ENCODE measurements at places on chromosomes 1 and 21.

- DNase-seq = no peak
Observed at GRCh38 chr1:49307457-49307856, 530.8 kb upstream of the BEND5 start.

- no peak for DNase-seq
Observed at GRCh38 chr1:78797108-78797781, 147.6 kb downstream of the IFI44 start.

DNA sequence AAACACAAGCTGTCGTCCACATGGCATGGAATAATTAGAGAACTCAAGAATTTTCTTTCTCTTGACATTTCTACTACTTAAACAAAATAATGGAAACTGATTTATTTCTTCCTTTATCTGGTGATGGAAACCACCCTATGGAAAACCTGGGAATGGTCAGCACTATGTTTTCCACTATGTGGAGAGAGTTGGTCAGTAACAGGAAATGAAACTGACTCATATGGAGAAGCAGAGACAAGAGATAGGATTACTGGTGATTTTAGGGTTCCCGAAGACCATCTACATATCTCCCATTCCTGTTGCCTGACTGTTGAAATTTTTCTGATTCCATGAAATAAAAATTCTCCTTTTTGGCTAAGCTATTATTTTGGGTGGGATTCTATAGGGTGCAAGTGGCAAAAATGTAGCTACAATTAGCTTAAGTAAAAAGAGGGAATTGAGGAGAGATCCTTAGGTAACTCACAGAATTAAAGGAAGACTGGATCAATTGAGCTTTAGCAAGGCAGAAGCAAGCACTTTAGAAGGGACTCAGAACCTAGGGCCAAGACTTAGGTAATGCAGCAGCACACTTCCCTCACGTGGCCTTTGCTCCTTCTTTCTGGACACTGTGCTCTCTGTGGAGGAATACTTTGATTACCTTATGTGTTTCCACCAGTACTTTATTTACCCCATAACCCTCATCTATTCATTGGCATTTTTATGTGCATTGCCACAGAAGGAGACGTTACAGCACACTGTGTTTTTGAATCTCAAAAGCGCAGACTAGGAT lies 89.6 kb downstream of the LEPR start:
- DNase-seq = no peak

- DNase-seq = no peak
Observed at GRCh38 chr1:47638713-47639112, 200.9 kb downstream of the FOXD2 start.

DNA sequence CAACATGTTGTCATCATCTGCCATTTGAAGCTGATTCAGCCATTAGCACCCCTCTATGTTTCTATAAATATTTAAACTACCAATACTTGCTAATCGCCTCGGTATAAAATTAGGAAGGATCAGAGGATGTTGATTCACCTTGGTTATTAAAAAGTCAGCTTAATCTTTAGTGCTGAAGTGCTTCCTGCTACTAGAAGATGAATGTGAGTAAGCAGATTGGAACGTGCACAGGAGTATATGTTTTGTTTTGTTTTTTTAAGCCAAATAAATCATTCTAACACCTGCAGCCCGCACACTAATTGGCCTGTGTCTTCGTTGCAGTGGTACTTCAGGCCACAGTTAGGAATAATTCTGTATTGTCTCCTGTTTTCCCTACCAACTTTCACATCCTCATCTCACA lies 485.7 kb downstream of the AJAP1 start:
- DNase-seq = no peak

DNA sequence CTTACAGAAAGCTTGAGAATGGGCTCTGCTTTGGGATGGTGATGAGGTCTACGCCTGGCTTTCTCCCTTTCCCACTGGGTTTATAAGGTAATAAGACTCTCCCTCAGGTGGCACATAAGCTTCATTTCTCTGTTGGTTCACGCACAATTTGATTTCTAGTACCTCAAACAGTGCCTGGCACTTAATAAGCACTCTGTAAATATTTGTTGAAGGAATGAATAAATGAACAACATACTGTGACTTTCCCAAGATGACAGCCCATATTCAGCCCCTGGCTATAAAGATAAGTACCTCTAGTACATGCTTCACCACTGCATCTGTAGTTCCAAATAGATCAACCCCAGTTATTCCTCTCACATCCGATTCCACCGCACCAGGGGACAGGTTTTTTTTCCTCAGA lies 17.8 kb downstream of the COPA start:
- DNase-seq = no peak

GRCh38 chr1:111598544-111598943 lies 21.0 kb upstream of the RAP1A start:
- peak; percentile 39 for DNase-seq

DNA sequence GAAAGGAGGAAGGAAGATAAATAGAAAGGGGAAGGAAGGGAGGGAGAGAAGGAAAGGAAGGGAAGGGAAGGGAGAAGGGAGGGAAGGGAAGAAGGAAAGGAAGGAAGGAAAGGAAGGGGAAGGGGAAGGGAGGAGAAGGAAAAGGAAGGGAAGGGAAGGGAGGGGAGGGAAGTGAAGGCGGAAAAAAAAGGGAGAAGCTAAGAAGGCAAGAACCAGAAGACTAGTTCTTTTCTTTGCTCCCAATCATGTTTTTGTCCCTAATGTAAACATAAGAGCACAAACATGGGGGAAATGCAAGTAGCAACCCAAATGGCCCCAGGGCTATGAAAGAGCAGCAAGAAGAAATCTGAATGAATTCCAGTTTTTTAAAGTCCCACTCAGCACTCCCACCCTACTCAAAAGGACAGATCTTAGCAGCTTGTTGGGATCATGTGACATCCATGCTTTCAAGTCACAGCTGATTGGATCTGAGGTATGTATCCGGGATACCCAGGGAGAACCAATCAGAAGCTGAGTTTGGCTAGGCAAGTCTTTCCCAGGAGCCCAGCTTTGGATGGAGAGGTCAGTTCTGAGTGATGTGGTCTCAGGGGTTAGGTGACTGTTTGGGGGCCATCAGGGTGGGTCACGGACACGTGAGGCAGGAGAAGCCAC lies 24.2 kb upstream of the FHAD1 start:
- no peak for DNase-seq

DNA sequence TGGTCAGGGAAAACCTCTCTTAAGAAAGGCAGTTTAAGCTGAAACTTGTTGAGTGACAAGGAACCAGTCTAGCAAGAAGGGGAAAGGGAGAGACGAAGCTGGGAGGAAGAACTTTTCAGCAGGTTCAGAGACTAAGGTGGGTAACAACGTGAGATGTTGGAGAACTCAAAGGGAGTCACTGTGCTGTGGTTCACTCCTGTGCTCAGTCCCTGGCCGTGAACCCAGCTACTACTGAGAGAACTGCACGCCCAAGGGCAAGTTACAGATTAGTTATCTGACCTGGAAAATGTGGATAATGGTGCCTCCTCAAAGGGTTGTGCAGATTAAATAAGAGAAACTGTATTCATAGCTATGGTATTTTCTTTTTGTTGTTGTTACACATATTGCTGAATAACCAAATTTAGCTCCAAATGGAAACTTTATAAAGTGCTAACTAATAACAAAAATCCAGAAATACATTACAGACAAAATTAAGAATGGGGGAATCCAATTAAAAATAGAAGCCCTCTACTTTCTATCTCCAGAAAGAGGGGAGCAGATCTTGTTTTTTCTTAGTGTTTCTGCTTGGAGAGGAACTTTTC lies 2.9 kb downstream of the ZBTB40 start:
- DNase-seq = no peak

DNA sequence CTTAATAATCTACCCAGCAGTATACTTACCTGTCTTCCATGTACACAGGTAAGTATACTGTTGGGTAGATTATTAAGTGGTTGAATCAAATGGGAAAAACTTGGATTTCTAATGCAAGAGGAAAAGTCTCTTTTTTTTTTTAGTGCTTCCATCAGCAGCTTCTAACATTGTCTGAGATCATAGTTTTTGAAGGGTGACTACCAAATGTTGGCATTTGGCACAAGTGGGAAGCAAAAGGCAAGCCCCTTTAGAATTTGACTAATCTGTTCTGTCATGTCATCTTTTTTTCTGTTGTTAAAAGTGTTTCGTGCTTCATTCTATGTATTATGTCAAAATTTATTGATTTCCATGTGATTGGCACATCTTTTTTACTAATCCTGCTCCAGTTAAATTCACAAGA lies 547 bp downstream of the FMO1 start:
- DNase-seq = no peak

- DNase-seq = no peak
Observed at GRCh38 chr1:25557543-25557942, 14.1 kb downstream of the LDLRAP1 start.

GRCh38 chr1:153795934-153796785 lies 21.0 kb downstream of the SLC27A3 start:
- no peak for DNase-seq

- DNase-seq = no peak
Observed at GRCh38 chr1:3135744-3136455, 66.9 kb downstream of the PRDM16 start.

- DNase-seq = no peak
Observed at GRCh38 chr21:38561613-38562581, 63.6 kb upstream of the ERG start.

DNA sequence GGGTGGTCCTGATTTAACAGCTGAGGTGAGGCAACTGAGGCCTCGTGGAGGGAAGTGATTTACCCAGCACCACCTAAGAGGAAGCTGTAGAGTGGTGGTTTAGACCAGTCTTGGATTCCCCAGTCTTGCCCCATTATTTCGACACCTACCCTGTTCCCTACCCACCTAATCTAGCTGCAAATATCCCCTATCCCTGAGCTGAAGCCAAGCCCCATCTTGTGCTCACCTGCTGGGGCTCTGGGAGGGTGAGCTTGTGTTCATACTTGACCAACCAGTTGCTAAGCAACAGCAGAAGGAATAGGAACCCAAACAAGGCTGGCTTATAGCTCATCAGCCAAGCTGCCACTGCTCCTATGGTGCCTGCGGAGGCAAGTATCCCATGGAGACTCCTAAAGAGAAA lies 2.0 kb downstream of the TEX46 start:
- DNase-seq = no peak

- no peak for DNase-seq
Observed at GRCh38 chr21:42616446-42616845, 37.0 kb upstream of the PDE9A start.

- no peak for DNase-seq
Observed at GRCh38 chr1:97451046-97451826, 469.6 kb downstream of the DPYD start.

DNA sequence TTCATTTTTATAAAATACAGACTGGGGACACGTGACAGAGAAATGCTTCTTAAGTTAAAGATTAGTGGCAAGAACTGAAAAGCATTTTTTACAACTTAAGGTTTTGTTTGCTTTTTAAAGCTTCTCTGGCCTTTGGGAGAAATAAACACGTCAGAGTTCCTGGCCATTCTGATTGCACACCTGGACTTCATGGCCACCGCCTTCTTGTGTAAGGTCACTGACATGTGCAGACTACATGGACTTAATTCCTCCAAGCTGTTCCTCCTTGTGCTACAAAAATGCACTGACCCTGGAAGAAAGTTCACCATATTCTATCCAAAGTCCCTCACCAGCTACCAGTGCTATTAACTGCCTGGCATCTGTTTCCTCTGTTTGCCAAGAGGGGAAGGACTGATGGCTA lies 56.1 kb downstream of the GADD45A start:
- DNase-seq = no peak

- no peak for DNase-seq
Observed at GRCh38 chr1:203112475-203112874, 15.1 kb upstream of the ADORA1 start.

- no peak for DNase-seq
Observed at GRCh38 chr1:86394416-86394815, 1.7 kb downstream of the ODF2L start.

GRCh38 chr1:5514527-5515183 lies 477.6 kb downstream of the NPHP4 start:
- peak; percentile 65 for DNase-seq

- no peak for DNase-seq
Observed at GRCh38 chr21:34967509-34968289, 81.4 kb downstream of the RUNX1 start.

DNA sequence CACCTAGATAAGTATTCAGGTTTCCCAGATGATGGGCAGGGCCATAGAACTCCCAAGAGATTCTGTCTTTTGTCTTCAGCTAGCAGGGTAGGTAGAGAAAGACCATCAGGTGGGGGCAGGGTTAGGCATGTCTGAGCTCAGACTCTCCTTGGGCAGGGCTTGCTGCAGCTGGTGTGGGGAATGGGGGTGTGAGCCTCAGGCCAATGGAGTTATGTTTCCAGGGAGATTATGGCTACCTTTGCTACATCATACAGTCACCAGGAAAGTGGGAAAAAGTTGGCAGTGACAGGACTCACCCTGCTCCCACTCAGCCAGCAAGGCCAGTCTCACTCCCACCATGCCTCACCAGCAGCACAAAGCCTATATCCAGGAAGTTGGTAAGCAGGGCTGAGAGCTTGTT lies 77.8 kb downstream of the DRAM2 start:
- DNase-seq = no peak

GRCh38 chr1:22364764-22365163 lies 86.9 kb upstream of the ZBTB40 start:
- DNase-seq = no peak

DNA sequence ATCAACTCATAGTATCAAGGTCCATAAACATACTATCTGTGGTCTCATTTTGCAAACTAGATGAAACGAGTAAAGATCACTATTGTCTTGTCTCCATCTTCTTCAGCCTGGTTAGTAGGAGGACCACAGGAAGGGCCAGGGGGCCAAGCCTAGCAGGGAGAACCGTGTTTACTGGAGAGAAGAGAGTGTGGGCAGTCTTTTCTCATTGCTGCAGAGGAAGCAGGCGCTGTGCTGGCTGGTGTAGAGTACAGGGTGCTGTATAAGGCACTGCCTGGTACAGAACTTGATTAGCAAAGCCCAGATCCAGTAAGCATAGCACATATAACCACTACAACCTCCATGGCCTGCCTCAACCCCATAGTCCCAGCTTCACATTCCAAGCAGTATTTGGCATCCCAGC lies 10.0 kb upstream of the B4GALT3 start:
- DNase-seq = no peak

GRCh38 chr1:151145304-151146071 lies 943 bp downstream of the SEMA6C start:
- no peak for DNase-seq

DNA sequence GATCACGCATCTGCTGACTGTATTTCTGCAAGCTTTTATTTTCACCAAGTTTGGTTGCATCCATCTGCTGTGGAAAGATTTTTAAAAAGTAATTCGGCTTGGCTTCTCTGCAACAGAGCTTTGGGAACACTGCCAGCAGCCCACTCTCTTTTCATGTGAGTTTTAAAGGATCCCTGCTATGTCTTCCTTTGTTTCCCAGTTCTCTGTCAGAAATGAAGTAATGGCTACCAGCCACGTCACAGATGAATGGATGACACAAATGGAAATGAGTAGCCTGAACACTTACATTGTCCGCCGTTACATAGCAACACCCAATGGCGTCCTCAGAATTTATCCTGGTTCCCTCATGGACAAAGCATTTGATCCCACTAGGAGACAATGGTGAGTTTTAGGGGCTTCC lies 80.6 kb upstream of the RAVER2 start:
- no peak for DNase-seq

DNA sequence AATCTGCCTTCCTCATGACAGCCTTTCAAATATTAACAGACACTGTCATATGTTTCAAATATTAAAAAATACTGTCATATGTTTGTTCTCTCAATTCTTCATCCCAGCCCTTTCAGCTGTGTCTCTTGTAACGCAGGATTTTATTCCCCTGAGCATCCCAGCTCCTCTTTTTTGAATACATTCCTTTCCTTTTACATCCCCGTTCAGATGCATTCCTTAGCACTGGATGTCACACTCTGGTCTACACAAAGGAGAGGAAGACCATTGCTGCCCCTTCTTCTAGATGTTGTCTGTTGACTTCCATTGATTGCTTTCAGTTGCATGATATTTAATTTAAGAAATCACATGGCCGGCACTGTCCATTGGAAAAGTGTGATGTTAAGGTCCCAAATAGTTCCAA lies 117.4 kb upstream of the PAXBP1 start:
- no peak for DNase-seq
